Stimulated activated CD8-positive, alpha-beta memory T cell treated with anti-CD3 and anti-CD28 coated beads, Interleukin-4, amount 100 ng/mL, for 1 hour (primary cell): ENCODE measurements at places on chromosomes 3 and 15.

- no peak for DNase-seq
Measured at GRCh38 chr3:69110941-69111546, 11.4 kb downstream of the LMOD3 start.

GRCh38 chr3:44061961-44062360 is 179.7 kb upstream of the TOPAZ1 start:
- DNase-seq: no peak

DNA sequence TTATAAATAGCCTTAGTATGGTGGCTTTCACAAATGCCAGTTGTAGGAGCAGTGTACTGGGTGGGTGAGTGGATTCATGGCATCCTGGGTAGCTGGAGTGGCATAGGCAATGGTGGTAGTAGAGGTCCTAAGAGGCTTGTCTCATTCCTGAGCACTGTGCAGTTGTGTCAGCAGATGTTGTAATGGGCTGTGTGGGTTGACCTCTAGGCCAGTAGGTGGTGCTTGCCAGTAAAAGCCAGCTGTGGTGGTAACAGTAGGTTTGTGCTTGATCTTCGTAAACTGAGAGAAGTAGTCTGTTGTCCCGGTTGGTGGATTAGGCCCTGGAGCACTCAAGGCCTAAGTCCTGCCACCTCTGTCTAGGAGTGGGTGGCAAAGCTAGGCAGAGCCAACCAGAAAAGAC is 149.7 kb upstream of the SUCLG2 start:
- no peak for DNase-seq

GRCh38 chr3:189833996-189834395 is 202.8 kb downstream of the TP63 start:
- no peak for DNase-seq

DNA sequence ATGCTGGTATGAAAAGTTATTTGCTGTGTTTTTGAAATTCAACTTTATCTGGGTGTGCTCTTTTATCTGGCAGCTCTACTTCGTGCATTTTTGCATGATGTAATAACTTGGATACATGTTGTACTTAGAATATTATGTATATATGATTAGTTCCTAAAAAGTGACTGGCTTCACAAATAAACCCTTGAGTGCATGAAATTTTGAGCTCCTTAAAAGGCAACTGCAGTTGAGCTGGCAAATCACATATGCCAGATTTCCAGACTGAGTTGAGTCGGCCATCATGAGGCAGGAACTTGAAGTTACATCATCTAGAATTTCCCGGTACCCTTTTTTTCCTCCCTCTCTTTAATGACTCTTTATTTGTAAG is 162.5 kb downstream of the FNDC3B start:
- no peak for DNase-seq

- no peak for DNase-seq
Measured at GRCh38 chr15:77030928-77031375, 36.0 kb downstream of the PSTPIP1 start.

- DNase-seq: no peak
Measured at GRCh38 chr15:88681610-88682221, 42.9 kb downstream of the ISG20 start.

GRCh38 chr15:67836955-67837354 is 2.9 kb downstream of the RNU6-1 start:
- no peak for DNase-seq

DNA sequence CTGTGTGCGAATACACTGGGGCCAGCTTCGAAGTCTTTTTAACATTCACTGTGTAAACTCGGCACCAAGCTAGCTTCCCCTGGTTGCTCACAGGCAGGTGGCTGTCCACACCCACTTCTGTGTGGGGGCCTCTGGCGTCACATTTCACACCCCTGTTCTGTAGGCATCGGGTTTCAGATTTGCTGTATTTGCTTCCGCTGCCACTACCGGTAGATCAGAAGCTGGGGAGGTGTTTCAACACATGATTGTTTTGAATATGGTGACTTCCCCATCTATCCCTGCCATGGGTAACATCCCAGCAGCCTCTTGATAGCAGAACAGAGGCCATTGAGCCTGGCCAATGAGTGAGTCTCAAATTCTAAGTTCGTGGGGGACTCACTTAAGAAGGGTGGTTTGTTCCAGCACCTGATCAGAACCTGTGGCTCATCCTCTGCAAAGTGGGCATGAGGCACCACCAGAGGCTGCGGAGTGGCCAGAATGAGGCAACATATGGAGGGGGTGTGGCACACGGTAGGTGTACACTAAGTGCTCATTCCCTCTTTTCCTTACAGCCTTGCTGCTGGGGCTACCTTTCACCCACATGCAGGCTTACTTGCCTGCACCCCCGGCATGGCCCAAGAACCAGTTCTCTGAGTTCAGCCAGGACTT is 61.5 kb downstream of the IQSEC1 start:
- DNase-seq: no peak

DNA sequence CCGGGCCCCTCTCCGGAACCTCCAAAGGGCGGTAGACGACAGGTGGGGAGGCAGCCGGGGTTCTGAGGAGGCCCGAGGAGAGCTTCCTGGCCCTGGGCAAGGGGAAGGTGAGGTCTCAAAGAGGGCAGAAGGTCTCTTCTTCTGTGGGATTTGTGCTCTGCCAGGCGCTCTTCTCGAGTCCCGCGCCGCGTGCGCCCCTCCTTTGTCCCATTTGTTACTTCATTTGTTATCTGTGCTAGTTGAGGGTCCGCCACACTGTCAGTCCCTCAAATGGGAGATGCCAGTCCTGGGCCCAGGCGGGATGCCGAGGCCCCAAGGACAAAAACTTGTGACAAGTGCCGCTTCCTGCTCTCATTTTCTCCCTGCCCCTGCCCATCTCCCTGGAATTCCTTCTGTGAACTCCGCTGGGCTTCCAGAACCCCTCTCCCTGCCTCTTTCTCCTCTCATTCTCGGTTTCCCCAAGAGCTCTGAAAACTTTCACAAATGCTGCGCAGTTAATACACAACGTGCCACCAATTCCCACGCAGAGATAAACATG is 1.5 kb downstream of the ST8SIA2 start:
- DNase-seq: no peak

- no peak for DNase-seq
Measured at GRCh38 chr3:40961104-40961857, 238.0 kb upstream of the CTNNB1 start.

DNA sequence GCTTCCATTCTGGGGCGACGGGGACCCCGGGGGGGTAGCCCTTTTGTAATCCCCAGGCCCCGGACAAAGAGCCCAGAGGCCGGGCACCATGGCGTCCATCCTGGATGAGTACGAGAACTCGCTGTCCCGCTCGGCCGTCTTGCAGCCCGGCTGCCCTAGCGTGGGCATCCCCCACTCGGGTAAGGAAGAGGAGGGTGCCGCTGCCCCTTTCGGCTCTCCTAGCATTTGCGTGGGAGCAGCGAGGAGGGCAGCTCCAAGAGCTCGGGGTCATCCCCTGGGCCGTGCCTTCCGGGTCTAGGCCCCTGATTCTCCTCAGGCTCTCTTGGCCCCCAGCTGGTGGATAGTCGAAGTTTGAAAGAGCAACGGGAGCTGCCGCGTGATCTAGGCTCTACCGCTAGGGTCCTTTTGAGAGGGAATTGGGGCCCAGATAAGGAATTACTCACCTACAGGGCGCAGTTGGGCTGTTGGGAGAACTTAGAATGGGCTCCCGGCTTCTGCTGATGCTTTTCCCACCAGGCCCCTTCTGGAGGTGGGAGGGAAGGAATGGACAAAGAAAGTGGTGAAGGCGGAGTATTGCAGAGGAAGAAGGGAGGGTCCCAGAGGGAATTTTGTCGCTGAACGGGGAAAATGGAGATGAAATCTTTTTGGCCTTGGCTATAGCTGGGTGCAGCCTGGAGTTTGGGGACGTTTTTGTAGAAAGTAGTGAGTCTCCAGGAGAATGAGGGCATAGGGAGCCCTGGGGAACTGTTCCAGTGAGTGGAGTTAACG is 615 bp downstream of the VPS18 start:
- DNase-seq: no peak

DNA sequence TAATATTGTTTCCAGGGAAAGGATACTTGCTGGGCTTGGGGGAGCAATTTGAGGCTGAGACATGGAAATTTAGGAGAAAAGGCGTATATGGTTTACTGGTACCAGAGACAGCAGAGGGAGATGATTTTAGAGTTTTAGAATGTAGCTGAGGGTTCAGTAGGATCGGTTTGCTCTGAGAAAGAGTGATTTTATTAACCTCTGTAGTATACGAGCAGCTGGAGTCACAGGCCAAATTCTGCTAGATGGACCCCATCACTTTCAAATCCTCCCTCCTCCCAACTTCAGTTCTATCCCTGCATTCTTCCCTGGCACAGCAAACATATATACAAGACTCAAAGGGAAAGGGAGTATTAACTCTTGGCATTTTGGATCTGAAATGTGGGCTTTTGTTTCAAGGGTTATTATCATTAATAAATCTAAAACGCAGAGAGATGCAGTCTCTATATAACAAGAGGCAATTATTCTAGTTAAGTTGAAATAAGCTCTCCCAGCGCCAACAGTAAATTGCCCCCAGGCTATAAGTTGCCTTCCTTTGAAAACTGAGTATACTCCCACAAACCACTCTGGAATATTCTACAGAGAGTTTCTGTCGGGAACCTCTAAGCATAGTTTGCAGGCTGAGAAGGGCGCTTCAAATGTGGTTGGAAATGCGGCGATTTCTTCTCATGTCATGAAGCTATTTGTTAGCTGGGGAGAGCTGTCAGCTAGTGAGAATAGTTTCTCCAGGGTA is 5.4 kb downstream of the CRABP1 start:
- DNase-seq: no peak

GRCh38 chr3:20137647-20138046 is 48.4 kb downstream of the SGO1 start:
- DNase-seq: no peak

- no peak for DNase-seq
Measured at GRCh38 chr15:57544848-57545480, 46.7 kb upstream of the MYZAP start.

- DNase-seq: no peak
Measured at GRCh38 chr3:138567403-138567802, 26.7 kb downstream of the CEP70 start.

- DNase-seq: peak; percentile 69
Measured at GRCh38 chr15:74375303-74375693, 7.9 kb upstream of the CYP11A1 start.

DNA sequence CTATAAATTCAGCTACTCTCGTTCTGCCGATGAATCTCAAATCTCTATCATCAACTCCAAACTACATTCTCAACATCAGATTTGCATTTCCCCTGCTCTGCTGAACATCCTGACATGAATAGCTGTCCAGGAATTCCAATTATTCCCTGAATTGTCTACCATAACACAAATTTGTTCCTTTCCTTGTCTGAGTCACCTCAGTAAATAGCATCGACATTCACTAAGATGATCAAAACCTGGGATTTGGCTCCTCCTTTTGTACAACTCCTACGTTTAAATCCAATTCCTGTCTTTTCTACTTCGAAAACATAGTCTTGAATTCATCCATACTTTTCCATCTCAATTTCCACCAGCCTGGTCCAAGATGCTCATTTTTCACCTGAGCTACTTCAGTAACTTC is 107.0 kb downstream of the GREM1 start:
- DNase-seq: no peak
